ENCODE measurements at places on chromosomes 13 and 19.

DNA sequence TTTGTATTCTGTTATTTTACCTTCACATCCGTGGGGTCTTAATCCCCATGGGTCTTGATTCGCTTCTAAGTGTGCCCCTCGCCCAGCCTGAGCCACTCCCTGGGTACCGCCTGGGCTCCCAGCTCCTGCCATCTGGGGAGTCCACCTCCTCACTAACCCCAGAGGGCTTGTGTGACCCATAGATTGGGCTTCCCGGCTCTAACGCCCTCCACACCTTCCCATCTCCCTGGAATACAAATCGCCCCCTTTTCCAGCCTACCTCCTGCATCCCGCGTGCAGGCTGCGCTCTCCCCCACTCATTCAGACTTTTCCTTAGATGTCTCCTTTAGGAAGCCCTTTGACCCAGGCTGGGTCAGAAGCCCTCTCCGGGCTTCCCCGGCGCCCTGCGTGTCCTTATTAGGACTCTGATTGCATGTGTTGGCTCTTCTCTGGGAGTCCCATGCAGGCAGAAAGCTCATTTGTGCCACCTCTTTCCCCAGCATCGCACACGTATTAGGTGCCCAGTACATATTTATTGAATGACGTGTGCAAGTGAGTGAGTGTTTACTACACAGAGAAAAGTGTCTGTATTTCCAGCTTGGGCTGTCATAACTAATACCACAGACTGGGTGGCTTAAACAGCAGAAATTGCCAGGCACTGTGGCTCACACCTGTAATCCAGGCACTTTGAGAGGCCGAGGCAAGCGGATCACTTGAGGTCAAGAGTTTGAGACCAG lies 757 bp downstream of the CCDC124 start:
- DNase-seq, result no peak

- DNase-seq, result no peak
Measured at GRCh38 chr19:38059897-38060296, 152.9 kb downstream of the SIPA1L3 start.

DNA sequence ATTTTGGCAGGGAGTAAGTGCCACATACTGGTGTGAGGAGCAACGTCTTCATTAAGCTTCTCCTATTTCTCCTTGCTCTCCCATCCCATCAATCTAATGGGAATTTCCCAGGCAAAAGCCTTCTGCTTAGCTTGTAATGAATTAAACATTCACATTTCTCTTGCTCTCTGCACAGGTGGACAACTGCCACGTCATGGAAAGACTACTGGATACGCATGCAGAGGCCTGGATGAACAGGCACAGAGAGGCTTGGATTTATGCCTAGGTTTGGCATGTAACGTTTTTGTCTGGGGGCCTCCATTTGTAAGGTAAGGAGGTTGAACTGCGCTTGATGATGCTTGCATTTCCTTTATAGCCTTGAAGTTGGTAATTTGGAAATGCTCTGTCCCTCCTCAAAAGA lies 374.8 kb downstream of the KLF12 start:
- DNase-seq, result no peak

DNA sequence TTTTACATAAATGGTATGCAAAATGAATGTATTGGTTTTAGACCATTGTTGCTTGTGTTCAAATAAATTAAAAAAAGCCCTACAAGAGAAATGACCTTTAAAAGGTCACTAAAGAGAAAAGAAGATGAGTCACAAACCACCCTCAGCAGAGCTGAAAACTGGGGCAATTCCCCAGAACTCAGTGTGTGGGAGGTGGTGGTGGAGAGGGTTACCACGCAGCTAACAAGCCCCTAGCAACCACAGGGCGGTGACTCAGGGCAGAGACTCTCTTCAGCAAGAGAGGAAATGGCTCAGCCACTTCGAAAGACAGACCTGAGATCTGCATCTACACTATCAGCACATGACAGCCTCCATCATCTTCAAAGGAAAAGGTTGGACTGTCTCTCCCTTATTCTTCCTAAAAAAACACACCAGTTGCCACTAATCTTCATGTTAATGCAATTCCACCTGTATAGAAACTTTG lies 29.4 kb upstream of the NDFIP2 start:
- DNase-seq, result peak; percentile 68

GRCh38 chr19:39321117-39321831 lies 611 bp upstream of the LRFN1 start:
- no peak for DNase-seq

GRCh38 chr19:42422092-42422900 lies 4.9 kb downstream of the LIPE start:
- DNase-seq, result no peak

- no peak for DNase-seq
Measured at GRCh38 chr19:4556597-4557127, 2.8 kb downstream of the SEMA6B start.

DNA sequence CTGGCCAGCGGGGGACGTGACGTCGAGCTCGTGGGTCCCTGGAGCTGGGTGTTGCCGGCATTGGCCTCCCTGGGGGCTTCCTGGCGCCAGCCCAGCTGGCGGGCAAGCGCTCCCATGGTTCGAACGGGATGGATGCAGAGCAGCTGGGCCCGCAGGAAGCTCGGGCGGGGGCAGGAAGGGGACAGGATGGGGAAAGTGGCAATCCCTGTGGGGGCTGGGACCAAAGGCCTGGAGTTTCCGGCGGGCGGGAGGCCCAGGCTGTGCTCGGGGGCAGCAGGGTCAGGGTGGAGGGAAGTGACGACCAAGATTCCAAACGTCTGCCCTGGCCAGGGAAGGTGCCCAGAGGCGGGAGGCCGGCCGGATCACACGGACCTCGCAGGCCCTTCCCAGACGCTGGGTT lies 19.3 kb downstream of the PALM start:
- no peak for DNase-seq

DNA sequence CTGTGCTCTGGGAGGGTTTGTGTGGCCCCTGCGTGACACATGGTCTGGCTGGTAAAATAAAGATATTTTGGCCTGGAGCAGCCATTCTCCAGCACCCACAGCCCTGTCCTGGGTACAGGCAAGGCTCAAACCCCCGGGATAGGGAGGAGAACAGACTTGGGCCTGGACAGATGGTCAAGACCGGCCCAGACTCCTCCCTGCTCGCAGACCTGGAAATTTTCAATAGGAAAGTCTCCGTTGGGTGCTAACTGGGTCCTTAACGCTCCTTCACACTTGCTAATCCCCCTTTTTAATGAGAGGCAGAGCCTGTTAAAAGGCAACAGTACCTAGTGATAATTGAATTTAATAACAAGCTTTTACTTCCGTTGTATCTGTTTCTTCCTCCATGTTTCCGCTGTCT lies 2.5 kb downstream of the PALM start:
- no peak for DNase-seq

GRCh38 chr13:46040763-46041162 lies 11.8 kb downstream of the ZC3H13 start:
- no peak for DNase-seq
